ENCODE measurements at places on chromosomes 13 and 19.

- DNase-seq = no peak
These were observed 7.0 kb downstream of the PPP5C start for GRCh38 chr19:46353730-46354528.

DNA sequence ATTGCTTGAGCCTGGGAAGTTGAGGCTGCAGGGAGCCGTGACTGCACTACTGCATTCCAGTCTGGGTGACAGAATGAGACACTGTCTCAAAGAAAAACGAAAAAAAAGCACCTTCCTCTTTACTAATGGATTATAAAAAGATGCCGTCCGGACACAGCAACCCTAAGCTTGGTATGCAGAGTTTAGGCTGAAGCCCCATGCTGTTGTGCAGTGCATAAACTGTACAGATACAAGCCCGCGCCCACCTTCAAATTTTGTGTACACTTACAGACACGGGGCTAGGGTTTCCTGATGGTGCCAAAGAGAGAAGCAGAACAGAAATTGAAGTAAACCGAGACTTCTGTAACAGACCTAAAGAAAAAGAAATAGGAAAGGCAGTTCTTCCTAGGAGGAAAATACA is 9.0 kb downstream of the LPAR6 start:
- no peak for DNase-seq

DNA sequence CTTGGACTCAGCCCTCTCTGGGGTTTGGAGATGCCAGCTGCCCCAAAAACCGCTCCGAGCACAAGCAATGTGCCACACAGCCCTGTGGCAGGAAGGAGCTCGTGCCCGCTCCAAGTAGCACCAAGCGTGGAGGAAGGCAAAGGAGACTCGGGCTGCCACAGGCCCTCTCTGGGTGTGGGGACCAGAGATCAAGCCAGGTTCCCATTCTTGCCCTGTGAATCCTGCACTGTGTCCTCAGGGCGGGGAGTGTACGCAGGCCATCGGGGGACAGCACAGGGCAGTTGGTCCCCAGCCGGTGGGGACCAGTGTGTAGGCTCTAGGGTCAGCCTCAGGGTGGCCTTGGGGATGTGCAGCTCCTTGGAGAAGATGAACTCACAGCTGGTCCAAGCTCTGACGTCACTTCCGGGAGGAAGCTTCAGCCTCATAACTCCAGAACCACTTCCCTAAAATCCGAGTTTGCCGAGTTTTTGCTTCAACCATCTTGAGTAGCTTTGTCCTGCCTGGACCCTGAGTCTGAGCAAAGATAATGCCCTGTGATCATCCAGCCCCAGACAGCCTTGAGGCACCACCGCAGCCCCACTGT is 9.3 kb upstream of the CPAMD8 start:
- no peak for DNase-seq

GRCh38 chr19:46218160-46218559 is 11.4 kb upstream of the IGFL1 start:
- no peak for DNase-seq

DNA sequence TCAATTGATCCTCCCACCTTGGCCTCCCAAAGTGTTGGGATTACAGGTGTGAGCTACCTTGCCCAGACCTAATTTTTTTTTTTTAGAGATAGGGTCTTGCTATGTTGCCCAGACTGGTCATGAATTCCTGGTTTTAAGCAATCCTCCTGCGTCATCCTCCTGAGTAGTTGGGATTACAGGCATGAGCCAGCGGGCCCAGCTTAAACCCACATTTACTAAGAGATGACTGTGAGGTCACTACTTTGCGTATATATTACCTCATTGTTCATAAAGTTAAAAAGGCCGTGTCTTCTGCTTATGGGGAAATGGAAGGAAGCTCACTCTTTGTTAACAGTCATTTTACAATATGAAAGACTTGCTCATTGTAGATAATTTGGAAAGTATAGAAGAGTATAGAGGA is 39.6 kb upstream of the C1QTNF9 start:
- peak; percentile 7 for DNase-seq

DNA sequence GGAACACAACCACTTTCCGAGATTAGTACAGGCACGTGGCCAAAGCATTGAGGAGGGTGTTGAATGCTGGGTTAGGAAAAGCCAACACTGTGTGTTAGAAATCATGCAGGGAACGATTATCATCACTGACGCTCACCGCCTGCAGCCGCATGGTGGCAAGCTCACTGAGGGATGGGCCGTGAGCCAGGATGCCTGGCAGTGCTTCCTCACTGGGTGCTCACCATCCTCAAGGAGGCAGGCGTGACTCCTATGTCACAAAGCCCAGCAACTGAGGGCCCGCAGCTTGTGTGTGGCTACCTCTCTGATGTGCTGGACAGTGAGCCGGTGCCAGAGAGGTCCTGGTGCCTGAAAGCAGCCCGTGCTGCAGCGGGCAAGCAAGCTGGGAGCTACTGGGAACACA is 30.4 kb upstream of the TIMM44 start:
- no peak for DNase-seq
